Right lobe of liver (tissue), 6 donors: ENCODE measurements at places on chromosomes 5 and 9. TPM values are rescaled to one million over a fixed set of nuclear protein-coding genes. Genes with fewer than 3 reads are reported as not detected.

- H3K4me1 ChIP-seq = no peaks in the 10 kb centered on the region
- H3K27ac ChIP-seq = no peak overlapping the region
- no peak overlapping the region for H3K4me3 ChIP-seq
- no peaks in the 10 kb centered on the region for H3K36me3 ChIP-seq
Observed at GRCh38 chr9:98935071-98935505, 8.6 kb upstream of the COL15A1 start.

- H3K27me3 ChIP-seq = no peaks in the 10 kb centered on the region
- H3K4me1 ChIP-seq = no peaks in the 10 kb centered on the region
- no peak overlapping the region for H3K27ac ChIP-seq
- no peaks in the 10 kb centered on the region for H3K36me3 ChIP-seq
Observed at GRCh38 chr5:93278896-93279295, 302.1 kb downstream of the NR2F1-AS1 start.

- H3K4me3 ChIP-seq = no peak overlapping the region
- no peaks in the 10 kb centered on the region for H3K4me1 ChIP-seq
- no peak for DNase-seq
- H3K36me3 ChIP-seq = no peaks in the 10 kb centered on the region
- H3K27me3 ChIP-seq = no peaks in the 10 kb centered on the region
- no peak overlapping the region for H3K27ac ChIP-seq
Observed at GRCh38 chr5:29993286-29993685, 1200.2 kb upstream of the CDH6 start.

DNA sequence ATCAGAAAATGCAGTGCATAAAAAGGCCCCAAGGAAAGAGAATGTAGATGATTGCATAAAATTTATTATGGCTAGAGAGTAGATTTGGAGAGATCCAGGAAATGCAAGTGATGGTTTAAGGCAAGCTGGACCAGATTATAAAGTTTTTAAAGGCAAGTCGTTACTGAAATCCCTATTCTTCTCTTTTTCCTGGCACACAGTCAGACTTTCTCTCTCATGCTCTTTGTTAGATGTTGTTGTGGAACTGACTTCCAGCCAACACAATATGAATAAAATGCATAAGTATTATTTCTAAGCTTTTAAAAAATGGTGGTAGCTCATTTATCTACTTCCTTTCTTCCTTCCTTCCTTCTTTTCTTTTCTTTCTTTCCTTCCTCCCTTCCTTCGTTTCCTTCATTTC lies 1085.4 kb upstream of the CDH6 start:
- H3K4me1 ChIP-seq = no peaks in the 10 kb centered on the region
- no peaks in the 10 kb centered on the region for H3K27me3 ChIP-seq
- DNase-seq = no peak
- no peak overlapping the region for H3K4me3 ChIP-seq

GRCh38 chr9:81877047-81877446 lies 51.2 kb upstream of the SPATA31D4 start:
- H3K4me1 ChIP-seq = no peaks in the 10 kb centered on the region
- no peak for DNase-seq
- no peaks in the 10 kb centered on the region for H3K27me3 ChIP-seq
- no peaks in the 10 kb centered on the region for H3K36me3 ChIP-seq

DNA sequence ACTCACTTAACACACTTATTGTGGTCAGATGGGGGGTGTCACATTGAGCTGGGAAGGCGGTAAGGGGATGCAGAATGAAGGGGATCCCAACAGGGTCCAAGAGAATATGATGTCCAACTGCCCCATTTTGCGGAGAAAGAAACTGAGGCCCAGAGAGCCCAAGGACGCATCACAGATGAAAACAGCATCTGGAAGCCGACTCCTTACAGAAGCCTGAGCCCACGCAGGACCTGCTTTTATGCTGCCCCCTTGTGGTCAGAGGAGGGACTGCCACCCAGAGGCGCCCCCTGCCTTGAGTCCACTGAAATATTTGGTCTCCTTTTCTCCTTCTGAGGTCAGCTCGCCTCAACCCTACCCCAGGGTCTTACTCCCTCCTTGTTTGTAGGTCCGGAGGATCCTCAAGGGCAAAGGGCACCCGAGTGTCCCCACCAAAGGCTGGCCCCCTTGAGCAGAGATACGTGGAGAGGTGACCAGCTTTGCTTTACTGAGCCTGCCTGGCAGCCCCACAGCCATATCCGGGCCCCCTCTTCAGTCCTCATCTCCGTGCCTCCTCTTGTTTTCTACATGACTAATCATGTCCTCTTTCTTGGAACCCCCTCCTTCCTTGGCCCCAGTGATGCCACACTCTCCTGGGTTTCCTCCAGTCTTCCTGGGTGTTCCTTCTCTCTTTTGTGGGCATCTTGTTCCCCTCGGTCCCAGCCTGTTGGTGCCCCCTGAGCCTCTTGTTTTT lies 30.0 kb upstream of the TTLL11 start:
- no peaks in the 10 kb centered on the region for H3K27me3 ChIP-seq
- H3K27ac ChIP-seq = no peak overlapping the region
- no peaks in the 10 kb centered on the region for H3K36me3 ChIP-seq
- peak; percentile 69 for DNase-seq
- no peak overlapping the region for H3K4me3 ChIP-seq

- H3K27me3 ChIP-seq = no peaks in the 10 kb centered on the region
- H3K4me1 ChIP-seq = no peaks in the 10 kb centered on the region
- DNase-seq = no peak
- no peak overlapping the region for H3K4me3 ChIP-seq
- H3K27ac ChIP-seq = no peak overlapping the region
Observed at GRCh38 chr5:14101922-14102321, 41.2 kb upstream of the TRIO start.

GRCh38 chr9:109779711-109780452 lies at the start of gene PALM2AKAP2:
TSS of gene PALM2AKAP2 (plus strand) at chr9:109780198. CDS start at chr9:109780489, 291 bp downstream.
- H3K27ac ChIP-seq = peak within 1 kb of the TSS; percentile 94
- no peaks in the 10 kb centered on the region for H3K36me3 ChIP-seq
- peak within 1 kb of the TSS; percentile 86 for H3K4me3 ChIP-seq
- H3K27me3 ChIP-seq = no peaks in the 10 kb centered on the region

DNA sequence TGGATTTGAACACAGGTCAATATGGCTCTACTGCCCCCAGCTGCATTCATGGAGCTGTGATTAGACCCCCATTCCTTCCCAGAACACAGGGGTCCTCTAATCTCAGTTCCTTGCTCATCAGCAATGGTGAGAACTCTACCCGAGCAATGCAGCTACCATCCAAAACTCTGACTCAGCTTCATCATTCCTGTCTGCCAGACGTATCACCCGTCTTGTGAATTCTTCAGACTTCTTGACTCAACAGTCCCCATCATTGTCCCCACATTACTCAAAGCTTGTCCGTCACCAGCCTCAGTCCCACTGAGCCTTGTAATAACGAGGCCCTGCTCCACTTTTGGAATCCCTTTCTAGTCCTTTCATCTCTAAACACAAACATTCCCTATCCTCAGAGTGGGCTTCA lies 36.3 kb upstream of the STX17 start:
- no peak for DNase-seq
- H3K36me3 ChIP-seq = no peaks in the 10 kb centered on the region
- H3K4me1 ChIP-seq = no peaks in the 10 kb centered on the region
- no peak overlapping the region for H3K27ac ChIP-seq
- no peaks in the 10 kb centered on the region for H3K27me3 ChIP-seq

- no peak overlapping the region for H3K4me3 ChIP-seq
- H3K4me1 ChIP-seq = no peaks in the 10 kb centered on the region
- no peaks in the 10 kb centered on the region for H3K36me3 ChIP-seq
- no peak for DNase-seq
Observed at GRCh38 chr9:136596217-136596616, 50.4 kb upstream of the NOTCH1 start.

DNA sequence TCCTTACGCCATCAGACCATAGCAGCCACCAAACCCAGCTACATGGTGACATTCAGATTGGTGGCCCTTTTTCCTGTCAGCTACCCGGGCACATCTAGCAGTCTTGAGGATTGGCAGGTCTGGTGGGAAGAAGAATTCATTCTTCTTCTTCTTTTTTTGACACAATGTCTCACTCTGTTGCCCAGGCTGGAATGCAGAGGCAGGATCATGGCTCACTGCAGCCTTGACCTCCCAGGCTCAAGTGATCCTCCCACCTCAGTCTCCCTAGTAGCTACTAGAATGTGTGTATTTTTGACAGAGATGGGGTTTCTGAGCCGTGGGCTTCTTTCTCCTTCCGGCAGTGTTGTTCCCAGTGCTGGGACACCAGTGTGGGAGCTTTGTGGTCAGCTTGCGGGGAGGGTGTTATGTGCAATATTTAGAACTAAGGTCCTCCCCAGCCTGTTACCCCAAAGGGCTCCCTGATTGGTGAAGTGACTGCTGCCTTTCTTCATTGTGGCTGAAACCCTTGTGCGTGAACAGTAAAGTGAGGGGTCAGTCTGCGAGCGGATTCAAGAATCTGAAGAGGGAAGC lies 3.4 kb downstream of the NTMT1 start:
- peaks cover 3% of the 10 kb centered on the region for H3K36me3 ChIP-seq
- DNase-seq = no peak
- no peaks in the 10 kb centered on the region for H3K27me3 ChIP-seq
- no peak overlapping the region for H3K27ac ChIP-seq
- peaks cover 32% of the 10 kb centered on the region for H3K4me1 ChIP-seq

DNA sequence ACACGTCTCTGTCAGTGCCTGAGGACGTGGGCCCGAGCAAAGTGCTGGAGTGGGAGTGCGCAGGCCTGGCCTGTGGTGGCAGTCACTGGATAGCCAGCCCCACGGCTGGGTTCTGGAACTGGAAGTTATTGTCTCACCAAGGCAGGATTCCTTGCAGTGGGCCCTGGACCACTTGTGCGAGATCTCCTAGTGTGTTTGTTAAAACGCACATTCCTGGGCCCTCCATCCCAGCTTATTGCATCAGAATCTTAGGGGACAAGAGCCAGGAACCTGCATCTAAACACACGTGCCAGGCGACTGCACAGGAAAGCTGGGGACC lies 26.9 kb downstream of the PTPA start:
- DNase-seq = no peak
- H3K4me1 ChIP-seq = peaks cover 19% of the 10 kb centered on the region
- peak overlapping the region; percentile 99 for H3K27ac ChIP-seq
- H3K4me3 ChIP-seq = no peak overlapping the region
- no peaks in the 10 kb centered on the region for H3K27me3 ChIP-seq

DNA sequence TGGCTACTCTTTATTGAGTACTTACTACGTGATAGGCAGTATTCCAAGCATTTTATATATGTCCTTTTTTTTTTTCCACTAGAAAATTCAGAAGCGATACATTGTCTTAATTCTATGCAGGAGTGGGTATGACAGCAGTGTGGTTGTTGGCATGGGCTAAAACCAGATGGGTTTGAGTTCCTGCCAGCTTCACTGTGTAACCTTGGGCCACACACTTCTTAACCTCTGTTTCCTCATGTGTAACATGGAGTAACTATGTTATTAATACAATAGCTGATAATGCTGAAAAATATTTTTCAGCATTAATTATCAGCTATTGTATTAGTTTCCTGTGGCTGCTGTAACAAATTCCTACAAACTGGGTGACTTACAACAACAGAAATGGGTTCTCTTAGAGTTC lies 12.0 kb downstream of the SNX18 start:
- no peaks in the 10 kb centered on the region for H3K4me1 ChIP-seq
- DNase-seq = no peak
- H3K4me3 ChIP-seq = no peak overlapping the region
- no peaks in the 10 kb centered on the region for H3K36me3 ChIP-seq
- no peak overlapping the region for H3K27ac ChIP-seq

DNA sequence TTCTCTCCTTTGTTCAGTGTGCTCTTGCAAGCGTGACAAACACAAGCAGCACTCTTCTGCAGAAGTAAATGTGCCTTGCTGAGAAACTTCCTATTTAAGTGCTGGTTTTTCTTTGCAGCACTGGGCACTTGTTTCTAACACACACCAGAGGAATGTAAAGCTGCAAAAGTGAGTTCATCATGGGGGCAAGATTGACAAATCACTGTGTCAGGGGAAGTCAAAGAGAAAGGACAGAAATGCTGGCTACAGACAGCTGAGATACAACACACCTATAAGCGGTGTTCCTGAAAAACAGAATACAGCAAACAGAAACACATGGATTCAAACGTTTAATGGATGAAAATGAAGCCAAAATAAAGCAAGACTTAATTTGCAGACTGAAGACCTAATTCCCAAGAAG lies 19.6 kb downstream of the ROR2 start:
- H3K36me3 ChIP-seq = no peaks in the 10 kb centered on the region
- no peaks in the 10 kb centered on the region for H3K27me3 ChIP-seq
- no peaks in the 10 kb centered on the region for H3K4me1 ChIP-seq
- H3K27ac ChIP-seq = no peak overlapping the region
- no peak overlapping the region for H3K4me3 ChIP-seq

GRCh38 chr9:35042891-35043545 lies 29.4 kb downstream of the VCP start:
- H3K27me3 ChIP-seq = no peaks in the 10 kb centered on the region
- no peak overlapping the region for H3K4me3 ChIP-seq
- peak overlapping the region; percentile 1 for H3K27ac ChIP-seq
- DNase-seq = no peak

DNA sequence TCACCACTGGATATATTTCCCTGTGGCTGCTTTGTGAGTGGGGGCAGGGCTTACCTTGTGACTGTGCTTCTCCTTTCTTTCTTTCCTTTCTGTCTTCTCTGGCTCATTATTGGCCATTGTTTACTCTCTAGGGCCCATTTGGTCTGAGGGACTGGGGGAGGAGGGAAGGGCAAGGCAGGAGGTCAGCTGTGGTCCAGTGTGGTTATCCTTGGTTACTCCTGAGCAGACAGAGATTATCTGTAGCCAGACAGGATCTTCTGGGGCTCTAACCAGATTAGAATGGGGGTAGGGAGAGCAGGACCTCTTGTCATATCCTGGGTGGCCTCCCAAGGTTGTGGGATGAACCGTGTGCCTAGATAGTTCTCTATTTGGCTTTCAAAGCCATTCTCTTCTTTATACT lies 71.2 kb downstream of the ANKRD55 start:
- no peak for DNase-seq
- H3K4me3 ChIP-seq = no peak overlapping the region
- H3K36me3 ChIP-seq = no peaks in the 10 kb centered on the region
- H3K27me3 ChIP-seq = no peaks in the 10 kb centered on the region

DNA sequence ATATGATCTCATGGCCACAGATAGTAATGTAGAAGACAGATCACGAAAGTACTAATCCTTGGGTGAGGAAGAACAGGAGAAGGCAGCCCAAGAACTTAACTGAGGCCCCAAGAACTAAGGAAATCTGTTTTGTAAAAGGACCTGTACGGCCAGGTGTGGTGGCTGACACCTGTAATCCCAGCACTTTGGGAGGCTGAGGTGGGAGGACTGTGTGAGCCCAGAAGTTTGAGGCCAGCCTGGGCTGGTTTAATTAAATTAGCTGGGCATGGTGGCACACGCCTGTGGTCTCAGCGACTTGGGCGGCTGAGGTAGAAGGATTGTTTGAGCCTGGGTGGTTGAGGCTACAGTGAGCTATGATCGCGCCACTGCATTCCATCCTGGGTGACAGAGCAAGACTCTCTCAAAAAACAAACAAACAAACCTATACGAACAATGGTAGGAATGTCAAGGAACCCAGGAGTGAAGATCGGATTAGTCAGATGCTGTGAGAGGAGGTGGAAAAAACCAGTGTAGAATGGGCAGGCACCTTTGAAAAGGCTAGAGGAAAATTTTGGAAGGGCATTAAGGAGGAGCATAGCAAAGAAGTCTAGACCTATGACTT lies 283.8 kb upstream of the DMRT1 start:
- H3K4me1 ChIP-seq = no peaks in the 10 kb centered on the region
- DNase-seq = no peak
- no peak overlapping the region for H3K27ac ChIP-seq
- H3K4me3 ChIP-seq = no peak overlapping the region
- peaks cover 8% of the 10 kb centered on the region for H3K27me3 ChIP-seq
- no peaks in the 10 kb centered on the region for H3K36me3 ChIP-seq

The FLT4 gene
- 9.7 TPM for total RNA-seq

The C6 gene
- total RNA-seq = 286 TPM

The DNAH5 gene
- 3.7 TPM for total RNA-seq

The PCDHB8 gene
- total RNA-seq = not detected

The PCDHB4 gene
- total RNA-seq = 0.18 TPM

The EGR1 gene
- total RNA-seq = 51.2 TPM

The NUTM2F gene
- total RNA-seq = 0.12 TPM
